Sigmoid colon (tissue), 7 donors: ENCODE measurements at places on chromosomes 7 and 10. TPM values are rescaled to one million over a fixed set of nuclear protein-coding genes. Genes with fewer than 3 reads are reported as not detected.

Gene NEUROG3
- total RNA-seq: not detected

Gene HOXA1
- 0.14 TPM for total RNA-seq

Gene ASIC3
- total RNA-seq: 4.3 TPM

Gene RAB19
- total RNA-seq: not detected

- H3K27ac ChIP-seq: no peak overlapping the region
- H3K27me3 ChIP-seq: no peaks in the 10 kb centered on the region
- H3K4me3 ChIP-seq: no peak overlapping the region
Measured at GRCh38 chr10:33327751-33328150, 6.7 kb downstream of the NRP1 start.

DNA sequence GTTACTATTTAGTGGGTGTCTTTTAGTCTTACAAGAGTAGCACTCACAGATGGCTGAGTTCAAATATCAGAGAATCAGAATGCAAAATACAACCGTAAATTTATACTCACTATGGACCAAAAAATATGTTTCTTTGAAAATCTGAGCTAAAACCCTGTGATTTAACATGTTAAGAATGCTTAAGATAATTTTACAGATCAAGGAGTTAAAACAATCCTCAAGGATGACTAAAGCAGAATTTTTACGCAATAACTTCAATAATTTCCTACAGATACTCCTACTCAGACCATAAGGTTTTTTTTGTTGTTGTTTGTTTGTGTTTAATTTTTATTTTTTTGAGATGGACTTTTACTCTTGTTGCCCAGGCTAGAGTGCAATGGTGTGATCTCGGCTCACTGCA is 47.9 kb upstream of the CCDC6 start:
- no peaks in the 10 kb centered on the region for H3K27me3 ChIP-seq
- H3K27ac ChIP-seq: no peak overlapping the region

- H3K4me3 ChIP-seq: no peak overlapping the region
- H3K36me3 ChIP-seq: no peaks in the 10 kb centered on the region
- no peaks in the 10 kb centered on the region for H3K27me3 ChIP-seq
- H3K4me1 ChIP-seq: no peaks in the 10 kb centered on the region
- DNase-seq: no peak
Measured at GRCh38 chr7:85529201-85529600, 342.3 kb upstream of the SEMA3D start.

DNA sequence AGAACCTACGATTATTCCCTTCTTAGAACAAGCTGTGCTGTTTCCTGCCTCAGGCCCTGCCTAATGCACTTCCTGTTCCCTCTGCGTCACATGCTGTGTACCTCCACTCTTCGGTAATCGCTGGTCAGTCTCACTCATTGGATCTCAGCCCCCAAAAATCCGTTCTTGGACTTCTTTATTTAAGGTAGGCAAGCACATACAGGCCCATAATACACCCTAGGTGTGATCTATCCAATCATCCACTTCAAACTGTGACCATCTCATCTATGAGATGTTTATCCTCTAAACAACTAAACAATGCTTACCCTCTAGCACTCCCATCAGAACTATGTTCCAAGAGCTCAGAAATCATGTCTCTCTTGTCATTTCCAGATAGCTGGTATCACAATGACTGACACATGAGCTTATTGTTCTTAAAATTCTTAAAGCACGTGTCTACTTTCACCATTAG is 83.9 kb downstream of the CADPS2 start:
- no peak overlapping the region for H3K27ac ChIP-seq
- H3K36me3 ChIP-seq: no peaks in the 10 kb centered on the region
- no peaks in the 10 kb centered on the region for H3K27me3 ChIP-seq
- H3K4me3 ChIP-seq: no peak overlapping the region
- DNase-seq: peak; percentile 68
- peaks cover 3% of the 10 kb centered on the region for H3K4me1 ChIP-seq

DNA sequence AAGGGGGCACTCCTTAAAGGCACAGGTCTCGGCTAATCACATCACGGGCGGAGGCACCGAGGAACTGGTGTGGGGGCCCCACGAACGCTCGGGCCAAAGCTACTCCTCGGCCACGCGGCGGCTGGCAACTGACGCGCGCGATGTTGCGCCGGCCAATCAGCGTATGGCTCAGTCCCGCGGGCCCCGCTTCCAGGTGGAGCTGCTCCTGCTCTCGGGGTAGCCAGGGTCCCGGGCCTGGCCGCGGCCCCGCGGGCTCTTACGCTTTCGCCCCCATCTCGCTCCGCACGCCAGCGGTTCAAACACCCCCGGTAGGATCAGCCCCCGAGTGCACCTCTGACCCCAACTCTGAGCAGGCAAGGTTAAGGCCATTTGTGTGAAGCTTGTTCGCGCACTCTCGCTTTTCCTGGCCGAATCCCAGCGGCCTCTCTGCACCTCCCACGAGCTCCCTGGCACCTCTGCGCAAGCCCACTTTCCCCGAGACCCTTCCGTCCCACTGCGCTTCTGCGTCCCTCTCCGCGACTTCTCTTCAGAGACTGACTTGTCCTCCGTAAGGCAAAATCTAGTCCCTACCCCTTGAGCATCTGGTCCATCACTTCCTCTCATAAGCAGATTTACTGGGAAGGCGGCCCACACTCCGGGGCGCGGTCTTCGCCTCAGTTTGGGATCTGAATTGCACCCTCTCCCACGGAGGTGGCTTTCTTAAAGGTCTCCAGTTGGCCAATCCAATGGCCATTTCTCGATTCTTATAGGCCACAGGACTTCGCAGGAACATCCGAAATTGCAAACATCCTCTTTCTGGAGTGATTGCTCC is 200.9 kb upstream of the TBX20 start:
- no peak overlapping the region for H3K27ac ChIP-seq
- H3K36me3 ChIP-seq: no peaks in the 10 kb centered on the region
- DNase-seq: no peak
- no peak overlapping the region for H3K4me3 ChIP-seq
- peaks cover 10% of the 10 kb centered on the region for H3K27me3 ChIP-seq

DNA sequence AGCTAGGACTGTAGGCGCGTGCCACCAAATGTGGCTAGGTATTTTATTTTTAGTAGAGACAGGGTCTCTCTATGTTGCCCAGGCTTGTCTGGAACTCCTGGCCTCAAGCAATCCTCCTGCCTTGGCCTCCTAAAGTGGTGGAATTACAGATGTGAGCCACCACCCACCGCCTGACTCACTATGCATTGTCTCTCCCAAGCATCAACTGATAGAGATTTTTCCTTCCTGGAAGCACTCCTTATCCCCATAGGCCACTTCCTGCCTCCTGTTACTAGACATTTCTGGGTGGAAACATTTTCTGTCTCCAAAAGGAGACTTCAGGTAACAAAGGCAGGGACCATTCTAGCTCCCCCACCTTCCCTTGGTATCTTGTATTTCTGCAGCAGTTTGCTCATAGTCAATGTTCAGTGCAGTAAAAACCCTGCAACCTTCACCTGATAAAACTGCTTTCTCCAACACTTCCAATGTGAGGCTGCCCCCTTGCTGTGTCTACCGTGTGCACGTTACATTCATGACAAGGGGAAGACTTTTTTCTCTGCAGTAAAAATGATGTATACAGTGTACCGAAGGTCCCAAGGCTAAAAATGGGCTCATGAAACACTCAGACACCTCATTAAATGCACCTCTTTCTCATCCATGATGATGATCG is 84.9 kb downstream of the NHLRC2 start:
- H3K4me1 ChIP-seq: no peaks in the 10 kb centered on the region
- no peak overlapping the region for H3K4me3 ChIP-seq
- H3K27me3 ChIP-seq: no peaks in the 10 kb centered on the region
- H3K27ac ChIP-seq: no peak overlapping the region
- DNase-seq: no peak

DNA sequence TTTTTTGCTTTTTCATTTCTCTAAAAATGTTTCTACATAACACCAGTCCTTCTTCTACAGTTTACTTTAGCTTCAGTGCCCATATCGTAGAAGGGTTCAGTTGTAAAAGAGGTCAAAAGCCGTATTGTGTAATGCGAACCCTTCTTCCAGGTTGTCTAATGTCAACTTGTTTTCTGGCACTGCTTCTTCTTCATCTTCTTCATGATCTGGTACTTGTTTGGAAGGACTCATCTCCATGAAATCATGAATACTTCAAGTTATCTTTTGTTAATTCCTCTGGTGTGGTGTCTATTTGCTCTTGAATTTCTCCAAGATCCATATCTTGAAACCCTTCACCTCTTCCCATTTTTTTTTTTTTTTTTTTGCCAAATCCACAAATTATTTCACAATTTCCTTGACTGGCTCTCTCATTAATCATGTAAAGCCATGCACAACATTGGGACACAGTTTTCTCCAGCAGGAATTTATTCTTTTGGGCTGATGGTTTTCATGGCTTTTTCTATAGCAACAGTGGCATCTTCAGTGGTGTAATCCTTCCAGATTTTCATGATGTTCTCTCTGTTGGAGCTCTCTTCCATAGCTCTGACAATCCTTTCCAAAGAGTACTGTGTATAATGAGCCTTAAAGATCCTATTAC is 85.1 kb downstream of the CPED1 start:
- no peaks in the 10 kb centered on the region for H3K27me3 ChIP-seq
- H3K36me3 ChIP-seq: no peaks in the 10 kb centered on the region
- H3K27ac ChIP-seq: no peak overlapping the region
- H3K4me3 ChIP-seq: no peak overlapping the region

DNA sequence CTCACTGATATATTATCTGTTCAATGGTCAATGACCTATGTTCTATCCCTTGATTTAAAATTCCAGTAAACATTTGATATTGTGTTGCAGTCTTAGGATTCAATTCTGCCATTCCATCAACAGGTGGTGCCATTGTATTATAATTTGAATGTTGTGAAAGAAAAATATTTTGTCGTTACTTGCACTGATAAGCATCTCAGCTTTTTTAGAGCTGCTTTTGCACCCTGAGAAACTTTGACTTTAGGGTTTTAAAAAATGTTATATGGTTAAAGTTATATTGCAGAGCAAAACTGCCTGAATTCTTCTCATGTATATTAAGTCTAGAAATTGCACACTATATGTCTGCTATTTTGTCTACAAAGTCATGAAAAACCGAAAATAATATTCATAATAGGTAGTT is 18.8 kb upstream of the MINDY3 start:
- no peak for DNase-seq
- no peak overlapping the region for H3K27ac ChIP-seq
- H3K27me3 ChIP-seq: peaks cover 13% of the 10 kb centered on the region
- no peaks in the 10 kb centered on the region for H3K36me3 ChIP-seq
- H3K4me3 ChIP-seq: no peak overlapping the region

GRCh38 chr10:13917791-13918190 is 331.0 kb downstream of the PRPF18 start:
- H3K27me3 ChIP-seq: no peaks in the 10 kb centered on the region
- H3K4me1 ChIP-seq: no peaks in the 10 kb centered on the region
- no peak for DNase-seq
- no peaks in the 10 kb centered on the region for H3K36me3 ChIP-seq
- no peak overlapping the region for H3K4me3 ChIP-seq
- H3K27ac ChIP-seq: no peak overlapping the region

DNA sequence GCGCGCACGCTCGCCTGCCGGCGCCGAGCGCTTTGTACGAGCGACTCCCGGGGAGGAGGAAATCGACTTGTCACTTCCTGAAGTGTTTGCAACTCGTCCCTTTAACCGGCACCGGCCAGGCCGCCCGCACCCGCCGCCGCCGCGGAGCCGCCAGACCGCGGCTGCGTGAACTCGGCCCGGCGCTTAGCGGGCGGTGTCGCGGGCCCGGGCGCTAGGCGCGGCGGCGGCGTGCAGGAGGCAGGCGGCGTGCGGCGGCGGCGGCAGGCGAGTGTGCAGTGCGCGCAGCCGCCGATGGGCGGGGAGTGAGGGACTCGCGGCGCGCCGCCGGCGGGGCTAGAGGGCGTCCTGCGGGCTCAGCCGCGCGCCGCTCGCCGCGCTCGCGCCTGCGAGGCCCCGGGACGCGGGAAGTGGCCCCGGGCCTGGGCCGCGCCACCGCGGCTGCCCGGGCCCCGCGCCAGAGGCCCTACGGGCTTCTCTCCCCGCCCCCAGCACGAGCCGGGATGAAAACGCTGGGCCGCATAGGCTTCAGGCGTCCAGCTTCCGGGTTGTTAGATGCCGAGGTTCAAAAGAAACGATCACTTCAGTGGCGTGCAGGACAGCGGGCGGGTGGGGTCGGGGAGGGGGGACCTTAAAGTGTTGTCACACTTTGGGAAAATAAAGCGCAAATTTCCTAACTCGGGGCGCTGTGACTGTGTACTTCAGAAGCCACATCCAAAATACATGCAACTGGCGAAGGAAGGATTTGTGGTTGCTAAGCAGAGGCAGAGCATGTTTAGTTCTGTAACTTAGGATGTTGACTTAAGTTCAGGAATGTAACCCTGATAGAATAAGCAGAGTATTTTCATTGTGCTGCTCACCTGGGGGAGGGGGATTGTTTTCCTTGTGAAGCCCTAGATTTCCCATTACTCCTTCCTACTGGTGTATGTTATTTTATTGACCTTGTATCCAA is at the start of gene FAM53B:
TSS of gene FAM53B (minus strand) at position 277 of the 949 bp plus-strand sequence. CDS start 37,665 bp downstream, outside the sequence.
- no peaks in the 10 kb centered on the region for H3K27me3 ChIP-seq
- peak; percentile 91 for DNase-seq
- peaks cover 45% of the 10 kb centered on the region for H3K4me1 ChIP-seq
- no peaks in the 10 kb centered on the region for H3K36me3 ChIP-seq

- no peak for DNase-seq
- peaks cover 8% of the 10 kb centered on the region for H3K4me1 ChIP-seq
- no peaks in the 10 kb centered on the region for H3K36me3 ChIP-seq
- H3K27ac ChIP-seq: no peak overlapping the region
Measured at GRCh38 chr10:31143331-31143935, 111.8 kb upstream of the ZNF438 start.

- no peak overlapping the region for H3K27ac ChIP-seq
- no peak for DNase-seq
- no peaks in the 10 kb centered on the region for H3K4me1 ChIP-seq
Measured at GRCh38 chr7:88628363-88629085, 131.0 kb upstream of the ZNF804B start.

DNA sequence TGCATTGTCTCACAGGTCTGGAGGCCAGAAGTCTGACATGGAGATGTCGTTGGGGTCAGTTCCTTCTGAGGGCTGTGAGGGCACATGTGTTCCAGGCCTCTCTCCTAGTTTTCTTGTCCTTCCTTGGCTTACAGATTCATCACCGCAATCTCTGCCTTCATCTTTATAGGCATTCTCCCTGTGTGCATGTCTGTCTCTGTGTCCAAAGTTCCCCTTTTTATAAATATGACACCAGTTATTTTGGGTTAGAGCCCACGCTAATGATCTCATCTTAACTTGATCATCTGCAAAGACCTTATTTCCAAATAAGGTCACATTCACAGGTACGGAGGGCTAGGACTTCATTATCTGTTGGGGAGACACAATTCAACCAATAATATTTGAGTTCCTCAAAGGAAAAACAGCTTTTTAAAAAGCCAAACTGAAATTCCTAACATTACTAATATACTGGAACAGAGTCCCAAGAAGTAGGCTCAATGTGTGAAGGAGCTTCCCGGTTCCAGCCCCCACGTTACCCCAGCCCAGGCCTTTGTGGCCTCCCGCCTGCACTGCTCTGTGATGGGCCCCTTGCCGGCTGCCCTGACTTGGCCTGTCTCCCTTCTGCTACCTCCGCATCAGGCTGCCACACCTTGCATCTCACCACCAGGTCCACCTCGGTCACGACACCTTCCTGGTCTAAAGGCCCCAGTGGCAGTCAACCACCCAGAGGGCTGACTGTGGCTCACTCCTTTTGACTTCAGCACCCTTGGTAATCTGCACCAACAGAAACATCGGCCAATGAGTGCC is 142.7 kb downstream of the KCNMA1 start:
- DNase-seq: no peak
- H3K27me3 ChIP-seq: no peaks in the 10 kb centered on the region
- H3K36me3 ChIP-seq: no peaks in the 10 kb centered on the region
- H3K27ac ChIP-seq: peak overlapping the region; percentile 30
- H3K4me1 ChIP-seq: no peaks in the 10 kb centered on the region
- H3K4me3 ChIP-seq: no peak overlapping the region

- H3K4me3 ChIP-seq: no peak overlapping the region
- no peak for DNase-seq
- no peaks in the 10 kb centered on the region for H3K27me3 ChIP-seq
- peaks cover 9% of the 10 kb centered on the region for H3K4me1 ChIP-seq
Measured at GRCh38 chr7:66257481-66257880, 52.3 kb downstream of the TPST1 start.
